ENCODE measurements at places on chromosomes 6 and 20.

- DNase-seq, result peak; percentile 92
Observed at GRCh38 chr20:43751167-43752050, 24.6 kb upstream of the GTSF1L start.

GRCh38 chr6:145736661-145737144 is 1.4 kb upstream of the EPM2A start:
- DNase-seq, result peak; percentile 34

- no peak for DNase-seq
Observed at GRCh38 chr6:31352683-31353383, 4.1 kb downstream of the HLA-B start.

GRCh38 chr6:169847901-169848311 is 96.5 kb downstream of the ERMARD start:
- DNase-seq, result no peak

GRCh38 chr20:20206788-20207187 is 154.5 kb downstream of the CFAP61 start:
- no peak for DNase-seq

DNA sequence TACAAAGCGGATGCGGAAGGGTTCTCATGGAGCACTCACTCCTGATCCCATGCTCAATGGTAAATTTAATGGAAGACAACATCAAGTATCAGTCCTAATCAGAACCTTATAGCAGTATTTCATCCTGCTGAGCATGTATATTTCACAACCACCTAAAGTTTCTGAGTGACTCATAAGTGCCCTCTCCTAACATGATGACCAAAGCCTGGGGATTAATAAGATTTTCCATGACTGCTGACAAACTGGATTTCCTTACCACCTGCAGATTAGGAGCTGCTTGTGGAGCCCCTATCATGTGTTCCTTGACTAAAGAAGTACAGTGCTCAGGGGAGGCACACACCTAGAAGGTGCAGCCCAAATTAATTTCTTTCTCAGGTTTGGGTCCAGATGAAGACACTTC is 112.8 kb downstream of the INSM1 start:
- peak; percentile 67 for DNase-seq

DNA sequence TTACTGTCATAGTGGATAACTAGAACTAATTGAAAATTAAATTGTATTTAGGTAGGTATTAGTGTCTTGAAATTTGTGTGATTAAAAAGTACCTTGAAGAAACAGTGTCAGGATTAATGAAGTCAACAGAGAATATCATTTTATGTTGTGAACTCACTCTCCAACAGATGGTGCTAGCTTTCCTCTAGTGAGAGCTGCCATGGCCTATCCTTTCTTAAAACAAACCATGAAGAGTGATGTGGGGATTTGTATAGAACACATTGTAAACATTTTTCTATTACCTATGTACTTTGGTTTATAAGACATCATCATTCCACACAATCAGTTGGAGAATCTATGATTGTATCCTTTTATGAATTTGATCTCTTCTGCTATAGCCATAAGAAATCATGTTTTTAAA is 4.8 kb upstream of the SRSF12 start:
- DNase-seq, result peak; percentile 28

DNA sequence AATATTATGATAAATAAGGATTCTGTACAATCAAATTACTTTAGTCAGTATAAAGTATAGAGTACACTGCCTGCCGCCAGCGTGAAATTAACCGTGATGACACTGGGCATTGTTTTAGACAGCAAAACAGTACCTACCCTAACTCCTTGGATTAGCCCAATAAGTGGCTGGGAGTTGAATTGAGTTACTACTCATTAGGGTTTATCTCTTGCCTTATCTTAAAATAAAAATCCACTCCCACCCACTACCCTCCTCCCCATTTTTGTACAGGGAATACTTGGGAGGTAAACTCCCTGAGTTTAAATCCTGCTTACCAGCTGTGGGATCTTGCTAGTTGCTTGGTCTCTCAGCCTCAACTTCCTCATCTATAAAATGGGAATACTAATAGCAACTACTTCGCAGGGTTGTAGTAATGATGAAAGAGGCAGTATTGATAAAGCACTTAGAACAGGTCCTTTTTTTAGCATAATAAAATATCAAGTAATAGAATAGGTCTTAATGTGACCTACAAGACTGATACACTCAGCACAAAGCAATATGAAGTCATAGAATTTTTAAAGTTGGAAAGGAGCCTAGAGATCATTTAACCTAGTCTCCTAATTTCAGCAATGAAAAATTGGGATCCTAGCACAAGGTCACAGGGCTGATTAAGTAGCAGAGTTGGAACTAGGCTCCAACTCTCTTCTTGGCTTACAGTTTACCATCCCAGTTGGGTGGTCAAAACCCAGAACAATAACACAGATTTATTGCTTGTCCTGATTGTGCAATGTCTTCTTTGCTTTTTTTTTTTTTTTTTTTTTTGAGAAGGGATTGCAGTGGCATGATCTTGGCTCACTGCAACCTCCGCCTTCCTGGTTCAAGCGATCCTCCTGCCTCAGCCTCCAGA is 23.8 kb downstream of the PHACTR2 start:
- DNase-seq, result no peak

DNA sequence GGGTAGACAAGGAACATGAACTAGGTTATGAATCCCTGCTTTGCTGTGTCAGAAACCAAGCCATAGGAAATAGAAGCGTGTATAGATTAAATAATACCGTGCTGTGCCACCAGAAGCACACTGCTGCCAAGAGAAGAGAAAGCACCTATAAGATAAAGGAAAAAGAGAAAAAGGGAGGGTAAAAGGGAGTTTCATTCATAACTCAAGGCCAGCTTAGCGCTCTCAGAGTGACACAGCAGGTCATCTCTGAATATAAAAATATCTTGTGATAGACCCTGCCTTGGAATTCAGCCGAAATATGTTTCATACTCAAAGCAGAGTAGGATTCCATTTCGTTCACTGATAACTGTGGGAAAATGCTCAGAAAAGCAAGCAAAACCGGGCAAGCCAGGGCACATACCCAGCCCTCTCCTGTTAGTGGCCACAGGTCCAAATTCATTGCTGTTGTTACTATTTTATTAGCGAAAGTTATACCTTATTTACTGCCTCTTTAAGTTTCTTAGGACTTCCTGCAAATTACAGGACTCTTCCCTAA is 8.7 kb downstream of the JAG1 start:
- DNase-seq, result no peak

GRCh38 chr6:170286934-170287265 is 4.0 kb downstream of the DLL1 start:
- no peak for DNase-seq

GRCh38 chr6:6712449-6713403 is 124.2 kb downstream of the LY86 start:
- DNase-seq, result no peak

GRCh38 chr6:125301435-125302391 is at the start of gene HDDC2:
Gene HDDC2 (minus strand): TSS chr6:125301967. CDS start chr6:125301932, 35 bp downstream.
- peak; percentile 59 for DNase-seq

GRCh38 chr6:7786214-7786661 is 60.3 kb downstream of the BMP6 start:
- DNase-seq, result no peak

DNA sequence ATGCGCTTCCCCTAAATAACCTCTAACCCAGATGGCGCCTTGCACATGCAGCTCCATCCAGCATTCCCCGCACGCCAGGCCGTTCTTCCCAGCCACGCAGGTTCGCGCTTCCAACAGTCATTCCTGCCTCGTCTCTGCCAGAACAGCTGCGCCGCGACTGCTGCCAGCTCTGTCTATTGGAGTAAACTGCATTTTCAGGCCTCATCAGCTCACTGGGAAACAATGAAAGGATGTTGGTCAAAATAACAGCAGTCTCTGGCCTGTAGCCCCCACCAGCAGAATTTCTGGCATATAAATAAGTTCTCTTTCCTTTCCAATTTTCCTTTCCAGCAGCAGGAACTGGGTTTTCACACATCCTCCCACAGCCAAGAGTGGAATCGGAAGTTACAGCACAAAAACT is 14.6 kb downstream of the NRSN1 start:
- no peak for DNase-seq

DNA sequence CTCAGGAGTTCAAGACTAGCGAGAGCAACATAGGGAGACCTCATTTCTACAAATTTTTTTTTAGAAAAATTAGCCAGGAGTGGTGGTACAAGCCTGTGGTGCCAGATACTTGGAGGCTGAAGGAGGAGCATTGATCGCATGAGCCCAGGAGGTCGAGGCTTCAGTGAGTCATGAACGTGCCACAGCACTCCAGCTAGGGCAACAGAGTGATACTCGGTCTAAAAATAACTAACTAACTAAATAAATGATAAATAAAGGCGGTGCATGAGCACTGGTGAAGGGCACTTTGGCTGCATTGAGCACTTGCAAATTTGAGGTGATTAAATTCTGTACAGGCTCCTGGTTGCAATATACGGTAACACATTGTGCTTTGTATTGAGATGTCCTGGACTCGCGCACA is 13.5 kb downstream of the HLA-A start:
- DNase-seq, result no peak

DNA sequence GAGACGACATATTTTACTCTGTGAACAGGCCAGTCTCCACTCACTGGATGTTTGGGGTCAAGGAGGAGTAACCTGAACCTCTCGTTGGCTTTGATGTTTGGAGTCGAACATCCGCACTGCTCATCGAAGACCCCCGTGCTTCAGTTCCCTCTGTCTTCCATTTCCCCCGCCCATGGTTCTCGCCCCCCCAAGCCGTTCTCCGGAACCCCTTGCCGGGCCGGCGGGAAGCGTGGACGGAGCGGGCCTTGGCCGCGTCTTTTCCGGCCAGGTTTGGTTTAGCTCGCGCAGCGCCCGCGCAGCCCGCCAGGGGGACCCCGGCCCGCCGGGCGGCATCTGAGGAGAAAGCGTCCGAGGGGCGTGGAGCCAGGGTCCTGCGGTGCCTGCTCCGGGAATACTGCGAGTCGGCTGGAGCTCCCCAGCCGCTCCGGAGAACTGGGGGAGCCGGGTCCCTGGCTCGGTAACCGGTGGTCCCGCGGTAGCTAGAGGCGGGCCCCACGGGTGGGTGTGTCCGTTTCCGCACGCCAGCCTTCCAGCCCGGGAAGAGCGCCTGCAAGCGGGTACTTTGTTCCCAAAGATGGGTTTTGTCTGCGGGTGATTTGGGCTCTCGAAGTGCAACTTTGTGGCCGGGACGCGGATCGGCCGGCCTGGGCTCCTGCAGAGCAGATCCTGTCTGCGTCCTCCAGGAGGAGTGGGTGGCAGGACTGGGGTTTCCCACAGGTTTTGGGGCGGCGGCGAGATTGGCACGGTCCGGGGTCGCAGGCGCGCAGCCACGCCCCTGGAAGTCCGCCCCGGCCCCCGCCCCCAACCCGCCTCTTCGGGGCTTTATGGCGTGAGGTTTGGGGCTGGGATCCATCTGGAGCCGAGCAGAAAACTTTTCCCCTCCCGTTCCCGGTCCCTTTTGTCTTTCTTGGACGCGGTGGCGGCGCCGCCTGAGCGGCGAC is at the start of gene TMEM200A:
Gene TMEM200A, plus strand, starts transcription at position 852 of the 941 bp plus-strand sequence. CDS start 74,406 bp downstream, outside the sequence.
- peak; percentile 39 for DNase-seq

DNA sequence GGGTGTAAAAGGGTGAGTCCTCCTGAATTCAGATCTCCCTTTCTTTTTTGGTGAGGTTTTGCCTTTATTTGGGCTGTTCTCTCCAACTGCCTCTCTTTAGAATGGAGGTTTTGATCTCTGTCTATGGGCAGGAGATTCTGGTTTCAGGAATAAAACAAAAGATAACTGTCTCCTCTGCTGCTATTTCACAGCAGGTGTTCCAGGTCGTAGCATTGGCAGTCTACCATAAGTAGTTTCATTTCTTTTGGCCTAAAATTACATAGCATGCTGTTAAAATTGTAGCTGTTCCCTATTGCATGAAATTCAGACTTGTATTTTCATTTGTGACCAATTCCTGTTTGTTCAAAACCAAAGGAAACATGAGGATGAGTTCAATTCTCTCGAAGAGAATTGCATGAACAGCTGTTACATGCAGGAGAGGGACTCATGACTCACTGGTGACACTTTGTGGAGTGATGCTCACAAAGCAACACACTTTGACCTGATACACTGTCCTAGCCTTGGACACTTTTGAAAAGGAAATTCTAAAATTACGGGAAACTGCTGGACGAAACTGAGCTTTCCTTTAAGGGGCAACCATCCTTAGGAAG is 76.8 kb upstream of the SIRPG start:
- DNase-seq, result peak; percentile 34

- DNase-seq, result peak; percentile 35
Observed at GRCh38 chr6:17938901-17939300, 48.5 kb downstream of the KIF13A start.

GRCh38 chr6:26532699-26533531 is 5.3 kb upstream of the HMGN4 start:
- DNase-seq, result peak; percentile 93

- DNase-seq, result no peak
Observed at GRCh38 chr6:25215881-25216280, 63.3 kb upstream of the CARMIL1 start.

- no peak for DNase-seq
Observed at GRCh38 chr20:57680934-57681914, 28.6 kb downstream of the PMEPA1 start.

GRCh38 chr20:13271098-13271497 is 50.0 kb downstream of the ISM1 start:
- no peak for DNase-seq

GRCh38 chr6:53309059-53309900 is 39.5 kb downstream of the ELOVL5 start:
- DNase-seq, result peak; percentile 38

- peak; percentile 48 for DNase-seq
Observed at GRCh38 chr6:100479179-100480035, 14.7 kb upstream of the SIM1 start.

GRCh38 chr20:45445805-45446562 is 23.6 kb upstream of the WFDC2 start:
- DNase-seq, result peak; percentile 21

- DNase-seq, result peak; percentile 54
Observed at GRCh38 chr6:157632821-157633220, 190.2 kb upstream of the SNX9 start.

- no peak for DNase-seq
Observed at GRCh38 chr6:161882196-161882765, 608.4 kb upstream of the AGPAT4 start.

GRCh38 chr20:36249450-36249849 is 13.2 kb downstream of the AAR2 start:
- no peak for DNase-seq

- DNase-seq, result no peak
Observed at GRCh38 chr6:144326393-144326792, 41.3 kb downstream of the UTRN start.

DNA sequence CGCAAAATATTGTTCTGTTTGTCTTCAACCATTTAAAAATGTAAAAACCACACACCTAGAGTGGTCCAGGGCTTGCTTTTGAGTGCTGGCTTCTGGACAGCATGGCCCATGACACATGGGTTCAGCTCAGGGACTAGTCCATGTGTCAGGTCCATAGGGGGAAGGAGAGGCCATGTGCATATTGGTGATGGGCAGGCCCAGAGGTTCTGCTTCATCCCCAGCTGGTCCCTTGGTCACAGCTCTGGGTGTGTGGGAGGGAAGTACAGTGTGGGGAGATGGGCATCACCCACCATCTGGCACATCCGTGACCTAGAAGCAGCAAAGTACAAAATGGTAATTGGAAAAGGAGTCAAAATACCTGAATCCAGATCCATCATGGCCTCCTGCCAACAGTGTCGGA is 50.7 kb downstream of the STK35 start:
- no peak for DNase-seq
